ENCODE measurements at places on chromosomes 1 and 21.

DNA sequence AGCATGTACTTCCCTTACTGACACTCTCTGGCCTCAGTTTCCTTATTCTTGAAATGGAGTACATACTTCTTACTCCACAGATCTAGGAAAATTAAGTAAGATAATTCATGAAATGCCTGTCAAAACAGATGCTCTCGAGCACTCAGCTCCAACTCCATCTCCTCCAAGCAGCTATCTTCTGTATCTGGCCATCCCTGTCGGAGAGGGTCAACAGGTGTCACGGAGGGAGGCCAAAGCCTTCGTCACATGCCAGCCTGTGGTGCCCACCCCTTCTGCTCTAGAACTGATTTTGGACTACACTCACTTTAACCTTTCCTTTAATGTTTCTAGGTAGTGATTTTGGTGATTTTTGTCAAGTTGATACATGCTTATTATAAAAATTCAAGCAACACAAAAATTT lies 18.8 kb upstream of the PKP1 start:
- DNase-seq: no peak

DNA sequence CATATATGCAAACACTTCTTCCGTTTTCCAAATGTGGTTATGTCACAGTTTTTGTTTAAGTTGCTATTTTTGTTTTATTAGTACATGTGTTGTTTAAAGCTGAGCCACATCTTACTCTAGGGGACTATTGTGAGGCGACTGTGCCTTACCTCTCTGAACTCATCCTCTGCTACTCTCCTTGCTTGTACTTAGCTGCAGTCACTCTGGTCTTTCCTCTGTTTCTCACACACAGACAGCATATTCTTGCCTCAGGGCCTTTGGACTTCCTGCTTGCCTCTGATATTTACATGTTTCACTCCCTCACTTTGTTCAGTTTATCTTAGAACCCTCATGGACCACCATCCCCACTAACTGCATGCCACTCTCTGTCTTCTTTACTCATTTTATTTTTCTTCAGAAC lies 101.1 kb downstream of the MACF1 start:
- DNase-seq: no peak

DNA sequence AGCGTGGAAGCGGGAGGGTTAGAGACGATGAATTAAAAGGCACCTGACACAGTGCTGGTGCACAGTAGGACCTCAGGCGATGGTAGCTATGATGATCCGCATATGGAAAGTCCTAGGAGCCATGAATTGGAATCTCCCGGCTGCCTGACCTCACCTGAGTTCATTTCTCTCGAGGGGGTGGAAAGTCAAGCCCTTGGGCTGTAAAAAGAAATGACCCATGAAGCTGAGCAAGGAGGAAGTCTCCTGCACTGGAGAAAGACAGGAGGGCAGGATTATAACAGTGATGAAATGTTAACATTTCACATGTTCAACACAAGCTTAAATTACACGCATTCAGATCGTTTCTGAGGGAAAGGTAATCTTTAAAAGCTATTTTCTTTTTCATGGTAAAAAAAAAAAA lies 481.2 kb downstream of the MATN1 start:
- DNase-seq: no peak

GRCh38 chr1:92949937-92950817 lies 11.1 kb downstream of the DIPK1A start:
- no peak for DNase-seq

DNA sequence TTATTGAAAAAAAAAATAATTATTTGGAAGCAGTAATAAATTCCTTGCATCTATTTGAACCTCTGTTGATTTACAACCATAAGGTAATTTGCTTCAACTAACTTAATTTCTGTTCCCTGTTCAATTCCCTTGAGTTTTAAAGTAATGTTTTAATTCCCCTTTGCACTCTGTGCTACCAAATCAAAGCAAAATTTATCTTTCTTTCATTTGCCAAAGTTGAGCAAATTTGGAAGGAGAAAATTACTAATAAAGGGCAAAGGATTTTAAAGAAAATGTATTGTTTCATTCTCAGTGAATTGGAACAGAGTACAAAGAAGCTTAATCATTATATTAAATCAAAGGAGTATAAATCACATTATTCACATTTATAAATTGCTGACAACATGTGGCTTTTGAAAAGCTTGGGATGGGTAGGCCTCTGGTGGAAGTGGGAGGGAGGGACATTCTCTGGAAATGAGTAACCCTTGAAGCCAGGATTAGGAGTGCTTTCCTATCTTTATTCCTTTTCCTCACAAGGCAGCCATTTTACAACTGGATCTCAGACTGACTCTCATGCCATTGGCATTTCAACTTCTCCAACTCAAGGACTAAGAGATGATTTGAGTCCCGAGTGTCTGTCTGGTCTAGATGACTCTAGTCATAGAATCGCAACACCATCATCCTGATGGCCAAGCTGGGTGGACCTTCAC lies 331.6 kb upstream of the DUSP10 start:
- DNase-seq: no peak

- DNase-seq: no peak
These were observed 26.2 kb downstream of the MAGI3 start for GRCh38 chr1:113416496-113416895.
